ENCODE measurements at places on chromosomes 7 and 10.

DNA sequence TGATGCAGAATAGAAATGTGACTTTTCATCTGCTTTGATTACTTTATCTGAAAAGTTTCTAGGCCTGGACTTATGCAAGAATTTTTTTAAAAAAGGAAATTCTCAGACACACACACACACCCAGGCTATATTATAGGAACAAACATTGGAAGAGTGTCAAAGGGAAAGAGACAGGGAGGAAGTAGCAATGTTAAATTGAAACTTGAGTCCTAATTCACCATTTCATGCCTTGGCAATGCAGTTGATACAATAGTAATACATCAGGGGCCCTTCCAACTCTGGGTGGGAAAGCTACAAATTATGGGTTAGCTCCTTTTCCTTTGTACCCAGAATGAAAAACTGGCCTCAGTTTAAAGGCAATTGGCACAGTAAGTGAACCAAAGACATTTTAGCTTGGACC is 258.0 kb upstream of the LYZL1 start:
- DNase-seq = no peak

GRCh38 chr10:86371691-86372090 is 5.1 kb upstream of the GRID1 start:
- no peak for DNase-seq

- no peak for DNase-seq
These were observed 288.5 kb downstream of the TCERG1L start for GRCh38 chr10:131022981-131023380.

DNA sequence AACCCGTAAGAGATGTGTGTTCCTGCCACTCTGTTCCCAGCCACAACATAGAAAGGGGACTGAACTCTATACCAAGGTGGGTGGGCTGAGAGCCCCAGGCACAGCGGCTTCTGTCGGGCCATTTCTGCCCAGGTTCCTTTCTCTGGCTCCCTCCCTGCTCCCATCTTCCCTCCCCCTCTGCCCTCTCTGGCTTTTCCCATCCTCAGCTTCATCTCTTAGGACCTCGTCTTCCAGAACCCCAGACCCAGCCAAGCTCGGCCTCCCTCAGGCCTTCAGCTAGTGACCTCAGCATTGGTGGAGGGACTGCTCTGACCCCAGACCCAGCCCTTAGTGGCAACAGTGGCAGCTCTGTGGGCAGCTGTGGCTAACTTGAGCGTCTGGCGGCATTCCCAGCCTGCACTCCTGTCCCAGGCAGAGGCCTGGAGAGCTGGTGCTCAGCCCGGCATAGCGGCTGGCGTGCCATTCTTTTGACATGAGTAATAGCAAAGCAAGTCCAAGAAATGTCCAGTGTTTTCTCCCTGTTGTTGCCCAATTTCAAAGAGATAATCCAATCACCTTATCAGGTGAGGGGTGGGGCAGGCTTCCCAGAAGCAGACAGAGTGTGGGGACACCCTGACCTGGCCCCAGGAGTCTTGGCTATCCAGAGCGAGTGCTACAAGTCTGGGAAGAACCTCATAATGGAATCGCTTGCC is 15.9 kb downstream of the PTPRE start:
- peak; percentile 66 for DNase-seq

- DNase-seq = no peak
These were observed 27.2 kb upstream of the AP5Z1 start for GRCh38 chr7:4748231-4748681.

- no peak for DNase-seq
These were observed 20.5 kb upstream of the SERPINE1 start for GRCh38 chr7:101106386-101106785.

DNA sequence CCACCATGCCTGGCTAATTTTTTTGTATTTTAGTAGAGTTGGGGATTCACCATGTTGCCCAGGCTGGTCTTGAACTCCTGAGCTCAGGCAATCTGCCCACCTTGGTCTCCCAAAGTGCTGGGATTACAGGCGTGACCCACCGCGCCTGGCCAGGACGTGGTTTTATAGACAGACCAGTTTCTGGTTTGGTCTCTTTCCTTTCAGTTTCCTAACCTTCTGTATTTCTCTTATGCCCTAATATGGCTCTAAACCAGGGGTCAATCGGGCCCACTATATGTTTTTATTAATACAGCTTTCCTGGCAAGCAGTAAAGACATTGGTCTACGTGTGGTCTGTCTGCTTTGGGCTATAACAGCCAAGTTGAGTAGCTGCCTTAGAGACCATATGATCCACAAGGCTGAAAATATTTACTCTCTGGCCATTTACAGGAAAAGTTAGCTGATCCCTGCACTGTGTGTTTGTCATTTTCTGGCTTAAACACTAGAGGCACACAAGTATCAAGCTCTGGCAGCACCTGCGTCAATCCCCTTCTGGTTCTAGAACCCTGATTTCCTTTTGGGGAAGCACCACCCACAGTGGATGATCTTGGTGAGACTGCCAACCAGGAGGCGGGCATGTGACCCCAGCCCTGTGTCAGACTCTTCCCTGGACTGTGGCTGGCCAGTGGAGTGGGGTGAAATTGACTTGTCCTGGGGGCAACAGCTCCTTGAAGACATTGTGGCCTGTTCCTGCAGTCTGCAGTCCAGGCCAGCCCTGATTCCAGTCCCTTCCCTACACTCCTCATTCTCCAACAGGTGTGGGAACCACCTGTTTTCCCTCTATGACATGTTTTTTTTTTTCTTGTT is 497.2 kb downstream of the PLXNA4 start:
- no peak for DNase-seq

- DNase-seq = no peak
These were observed 205.3 kb upstream of the ZNF32 start for GRCh38 chr10:43854007-43854406.

DNA sequence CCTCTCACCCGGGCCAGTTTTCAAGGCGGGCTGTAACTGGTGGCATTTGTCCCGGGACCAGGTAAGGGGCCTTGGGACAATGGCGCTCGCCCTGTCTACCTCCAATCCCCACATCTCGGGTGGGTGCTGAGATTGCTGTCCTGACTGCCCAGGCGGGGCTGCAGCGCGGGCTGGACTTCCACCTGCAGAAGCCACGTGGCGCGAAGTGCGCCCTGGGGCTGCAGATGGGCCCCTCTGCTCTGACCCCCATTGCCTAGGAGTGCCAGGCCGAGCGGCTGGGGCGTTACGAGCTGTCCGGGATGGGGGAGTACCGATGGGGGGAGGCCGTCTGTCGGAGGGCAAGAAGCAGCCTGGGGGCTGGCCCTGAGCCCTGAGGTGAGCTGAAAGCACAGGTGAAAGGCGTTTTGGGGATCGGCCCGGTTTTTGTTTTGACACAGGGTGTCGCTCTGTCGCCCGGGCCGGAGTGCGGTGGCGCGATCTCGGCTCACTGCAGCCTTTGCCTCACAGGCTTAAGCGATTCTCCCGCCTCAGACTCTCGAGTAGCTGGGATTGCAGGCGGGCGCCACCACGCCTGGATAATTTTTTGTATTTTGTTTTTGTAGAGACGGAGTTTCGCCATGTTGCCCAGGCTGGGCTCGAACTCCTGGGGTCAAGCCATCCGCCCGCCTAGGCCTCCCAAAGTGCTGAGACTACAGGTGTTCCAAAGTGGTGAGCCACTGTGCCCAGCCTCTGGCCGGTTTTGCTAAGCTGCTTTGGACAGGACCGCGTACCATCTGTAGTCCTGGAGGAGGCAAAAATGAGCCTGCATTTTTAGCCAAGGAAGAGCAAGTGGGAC is at the start of gene SFXN2:
Gene SFXN2 (plus strand): TSS at position 16 of the 835 bp plus-strand sequence. CDS start 12,001 bp downstream, outside the sequence.
- DNase-seq = no peak

- no peak for DNase-seq
These were observed 42.7 kb downstream of the C10orf143 start for GRCh38 chr10:130067893-130068292.

DNA sequence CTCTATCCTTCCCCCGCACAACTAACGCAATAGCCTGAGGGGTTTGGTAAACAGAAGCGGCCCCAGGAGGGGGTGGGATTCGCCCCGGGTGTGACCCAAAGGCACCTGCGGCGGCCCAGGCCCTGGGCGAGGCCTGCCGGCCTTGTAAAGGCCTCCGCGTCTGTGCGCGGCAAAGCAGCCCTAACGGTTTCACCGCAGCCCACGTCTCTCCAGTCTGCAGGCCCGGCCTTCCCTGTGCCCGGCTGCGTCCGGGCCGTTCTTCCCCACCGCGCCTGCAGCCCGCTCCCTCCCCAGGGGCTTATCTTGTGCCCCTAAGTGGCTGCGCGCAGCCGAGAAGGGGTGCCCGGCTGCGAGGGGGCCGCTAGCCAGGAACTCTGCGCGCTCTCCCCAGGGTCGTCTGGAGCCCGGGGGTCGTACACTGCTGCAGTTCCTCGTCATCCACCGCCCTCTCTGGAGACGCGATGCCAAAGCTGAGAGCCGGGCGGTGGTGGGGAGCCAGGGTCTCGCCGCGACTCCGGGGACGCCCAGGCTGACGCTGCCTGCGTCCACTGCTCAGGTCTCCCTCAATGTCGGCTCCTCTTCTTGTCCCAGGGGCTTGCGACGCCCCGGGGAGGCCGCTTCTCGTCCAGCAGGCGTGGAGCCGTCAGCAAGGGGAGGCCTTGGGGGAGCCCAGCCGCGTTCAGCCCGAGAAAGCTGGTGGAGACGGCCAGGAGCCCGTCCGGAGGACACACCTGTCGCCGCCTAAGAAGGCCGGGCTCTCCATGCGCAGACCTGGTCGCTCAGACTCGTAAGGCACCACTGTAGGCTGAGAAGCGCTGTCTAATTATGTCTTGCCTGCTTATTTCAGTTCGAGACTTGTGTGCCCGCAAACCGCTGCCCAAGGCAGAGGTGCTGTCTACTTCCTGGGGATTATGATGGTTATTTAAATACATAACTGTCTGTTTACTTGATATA is 132.3 kb downstream of the SPAG6 start:
- no peak for DNase-seq

- no peak for DNase-seq
These were observed 90.9 kb downstream of the DIP2C start for GRCh38 chr10:598415-599170.

GRCh38 chr10:125399289-125399688 is 238.9 kb upstream of the CTBP2 start:
- DNase-seq = no peak

DNA sequence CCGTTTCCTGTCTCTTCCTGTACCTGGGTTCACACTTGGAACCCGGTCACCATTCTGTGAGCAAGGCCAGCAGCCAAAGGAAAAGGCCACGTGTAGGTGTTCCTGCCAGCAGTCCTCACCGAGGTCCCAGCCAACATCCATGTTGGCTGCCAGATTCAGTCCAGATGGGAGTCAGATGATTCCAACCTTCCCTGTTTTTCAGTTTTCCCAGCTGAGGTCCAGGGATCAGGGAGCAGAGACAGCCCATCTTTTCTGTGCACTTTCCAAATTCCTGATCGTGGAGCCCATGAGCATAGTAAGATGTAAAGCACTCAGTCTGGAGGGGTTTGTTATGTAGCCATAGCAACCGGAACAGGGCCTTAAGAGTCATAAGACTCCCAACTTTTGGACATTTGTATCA is 3.9 kb upstream of the PVRIG start:
- DNase-seq = no peak

DNA sequence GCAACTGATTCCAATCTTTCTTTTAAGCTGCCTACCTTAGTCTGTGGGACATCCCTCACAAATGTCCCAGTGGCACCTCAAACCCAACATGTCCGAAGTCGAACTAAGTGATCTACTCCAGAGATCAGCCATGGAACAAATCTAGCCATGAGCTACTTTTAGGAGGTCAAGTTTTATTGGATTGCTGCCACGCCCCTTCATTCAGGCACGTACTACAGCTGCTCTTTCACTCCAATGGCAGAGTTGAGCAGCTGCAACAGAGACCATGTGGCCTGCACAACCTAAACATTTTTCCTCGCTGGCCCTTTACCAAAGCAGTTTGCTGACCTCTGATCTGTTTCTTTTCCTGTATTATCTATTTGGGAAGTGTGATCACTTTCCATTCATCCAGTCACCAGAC is 192.4 kb upstream of the CDCA7L start:
- no peak for DNase-seq

- no peak for DNase-seq
These were observed 9.4 kb upstream of the ETV1 start for GRCh38 chr7:13998866-13999265.

- no peak for DNase-seq
These were observed 22.0 kb upstream of the PDGFA start for GRCh38 chr7:541661-542060.

DNA sequence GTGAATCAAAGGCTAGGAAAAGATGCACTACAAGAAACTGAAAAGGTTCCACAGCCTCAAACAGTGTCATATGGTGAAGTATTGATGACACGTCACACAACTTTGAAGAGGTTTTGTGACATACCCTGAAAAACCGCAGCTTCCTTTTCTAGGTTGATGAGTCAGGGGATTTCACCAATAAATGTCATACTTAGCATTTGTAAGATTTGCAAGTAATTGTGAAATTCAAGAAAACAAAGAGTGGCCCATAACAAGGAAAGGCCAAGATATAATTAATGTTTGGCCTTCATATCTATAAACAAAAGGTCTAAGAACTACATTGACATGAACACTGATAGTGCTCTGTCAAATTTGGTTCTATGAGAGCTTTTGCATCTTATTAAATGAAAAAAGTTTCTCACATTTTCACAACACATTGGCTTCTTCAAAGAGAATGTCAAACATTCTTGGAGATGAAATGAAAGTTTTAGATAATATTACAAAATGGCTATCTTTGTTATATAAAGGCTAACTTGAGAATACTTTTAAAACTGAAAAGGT is 62.0 kb upstream of the NAMPT start:
- no peak for DNase-seq

- no peak for DNase-seq
These were observed 720 bp upstream of the RFC2 start for GRCh38 chr7:74254858-74255379.

DNA sequence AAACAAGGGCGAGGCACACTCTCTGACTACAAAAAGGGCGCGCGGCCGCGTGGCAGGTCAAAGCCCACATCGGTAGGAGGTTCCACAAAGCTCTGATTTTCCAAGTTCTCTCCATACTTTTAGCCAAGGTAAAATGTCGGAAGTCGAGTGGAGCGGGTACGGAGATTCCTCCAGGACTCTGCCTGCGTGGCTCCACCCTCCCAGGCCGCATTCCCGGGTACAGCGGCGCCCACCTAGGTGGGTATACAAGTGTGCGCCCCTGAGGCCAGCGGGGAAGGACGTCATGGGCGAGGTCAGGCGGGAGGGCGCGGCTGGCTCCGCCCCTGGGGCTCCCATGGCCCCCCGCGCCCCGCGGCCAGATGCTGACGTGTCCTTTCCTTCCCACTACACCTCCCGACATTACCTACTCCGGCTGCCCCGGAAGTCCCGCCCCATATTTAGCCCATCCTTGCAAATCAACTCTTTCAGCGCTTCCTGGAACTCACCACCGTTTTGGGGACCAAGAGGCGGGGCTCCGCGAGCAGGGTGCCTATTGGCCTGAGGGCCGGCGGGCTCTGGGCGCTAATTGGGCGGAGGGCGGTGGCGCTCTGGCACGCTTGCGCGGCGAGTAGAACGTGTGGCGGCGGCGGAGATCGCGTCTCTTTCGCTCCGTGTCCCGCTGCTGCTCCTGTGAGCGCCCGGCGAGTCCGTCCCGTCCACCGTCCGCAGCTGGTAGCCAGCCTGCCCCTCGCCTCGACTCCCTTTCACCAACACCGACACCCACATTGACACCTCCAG is at the start of gene SND1:
Gene SND1 (plus strand): TSS at position 639 of the 777 bp plus-strand sequence. CDS start 180 bp downstream, outside the sequence.
- DNase-seq = peak; percentile 98

- DNase-seq = no peak
These were observed 12.3 kb downstream of the CNPY1 start for GRCh38 chr7:155533827-155534690.
